H4 (cell line): ENCODE measurements at places on chromosomes 2 and 18. TPM values are rescaled to one million over a fixed set of nuclear protein-coding genes. Genes with fewer than 3 reads are reported as not detected.

REG1B gene
- total RNA-seq = not detected in 2 replicates

GKN1 gene
- not detected in 2 replicates for total RNA-seq

DAW1 gene
- not detected in 2 replicates for total RNA-seq

- peak; percentile 85 for DNase-seq
Measured at GRCh38 chr2:224847961-224848850, 132.0 kb upstream of the CCDC195 start.

GRCh38 chr2:34012715-34013302 is 413.7 kb upstream of the FAM98A start:
- peak; percentile 22 for DNase-seq

DNA sequence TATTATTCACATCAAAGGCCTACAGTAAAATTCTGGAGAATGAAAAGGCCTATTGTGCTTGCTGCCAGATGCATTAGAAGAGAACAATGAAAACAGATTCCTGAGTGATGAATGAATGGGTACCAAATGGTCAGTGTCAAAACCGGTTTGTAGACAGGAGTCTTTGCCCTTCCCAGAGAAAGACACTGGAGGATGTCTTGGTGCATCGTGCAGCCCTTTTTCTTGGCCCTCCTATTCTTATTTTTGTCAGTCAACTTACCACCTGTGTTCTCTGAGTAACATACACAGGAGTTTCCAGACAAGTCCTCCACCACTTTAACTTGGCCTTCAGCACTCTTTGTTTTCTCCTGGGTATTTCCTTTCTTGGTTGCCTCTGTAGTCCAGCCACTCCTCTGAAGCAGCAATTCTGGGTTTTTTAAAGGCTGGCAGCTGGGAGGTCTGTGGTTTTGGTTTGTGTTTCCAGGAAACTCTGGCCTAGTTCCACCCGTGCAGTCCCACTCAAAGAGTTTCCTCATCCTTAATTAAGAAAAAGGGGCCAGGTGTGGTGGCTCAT is 29.4 kb downstream of the PSTPIP2 start:
- peak; percentile 61 for DNase-seq

DNA sequence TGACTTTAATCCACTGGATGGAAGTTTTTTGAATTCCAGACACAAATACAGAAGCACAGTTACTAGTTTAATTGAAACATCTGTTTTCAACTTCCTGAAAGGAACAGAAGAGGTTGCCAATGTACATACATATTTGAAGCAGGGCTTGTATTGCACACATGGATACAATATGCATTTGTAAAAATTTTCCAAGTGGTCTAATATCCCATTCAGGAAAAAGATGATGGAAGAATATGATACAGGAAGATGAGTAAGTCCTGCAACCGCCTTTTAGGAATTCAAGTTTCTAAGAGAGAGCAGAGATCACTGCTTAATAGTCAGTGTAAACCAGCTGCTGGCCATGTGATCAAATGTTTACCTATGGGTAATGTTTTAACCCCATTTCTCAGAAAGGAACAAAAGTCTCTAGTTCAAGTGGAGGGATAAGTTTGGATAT is 265.4 kb downstream of the TRIB2 start:
- no peak for DNase-seq

GRCh38 chr18:27583466-27583865 is 398.4 kb upstream of the CHST9 start:
- no peak for DNase-seq

DNA sequence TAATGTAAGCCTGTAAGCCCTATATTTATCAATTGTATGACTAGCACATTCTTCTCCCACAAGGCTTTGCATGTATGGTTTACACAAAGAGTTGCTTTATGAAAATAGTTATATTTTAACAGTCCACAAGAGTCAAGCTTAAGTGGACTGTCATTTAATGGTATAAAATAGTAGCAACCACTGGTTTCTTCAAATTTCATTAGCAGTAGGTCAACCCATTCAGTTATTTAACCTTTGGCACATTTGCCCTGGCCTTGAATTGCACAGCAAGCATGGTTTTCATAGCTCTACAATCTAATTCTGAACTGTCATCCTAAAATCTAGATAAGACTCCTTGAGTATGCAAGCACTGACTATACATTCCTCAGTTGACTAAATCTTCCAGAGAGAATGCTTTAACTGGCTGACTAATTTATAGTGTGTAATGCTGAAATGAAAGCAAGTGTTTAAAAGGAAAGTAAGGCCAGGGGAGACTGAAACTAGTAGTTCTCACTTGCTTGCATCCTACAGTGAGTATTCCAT is 1.8 kb downstream of the DPP4 start:
- no peak for DNase-seq
